Heart left ventricle (tissue), 16 donors: ENCODE measurements at places on chromosomes 7 and 10.

GRCh38 chr10:121880895-121881294 is 46.9 kb downstream of the ATE1 start:
- no peak for DNase-seq

DNA sequence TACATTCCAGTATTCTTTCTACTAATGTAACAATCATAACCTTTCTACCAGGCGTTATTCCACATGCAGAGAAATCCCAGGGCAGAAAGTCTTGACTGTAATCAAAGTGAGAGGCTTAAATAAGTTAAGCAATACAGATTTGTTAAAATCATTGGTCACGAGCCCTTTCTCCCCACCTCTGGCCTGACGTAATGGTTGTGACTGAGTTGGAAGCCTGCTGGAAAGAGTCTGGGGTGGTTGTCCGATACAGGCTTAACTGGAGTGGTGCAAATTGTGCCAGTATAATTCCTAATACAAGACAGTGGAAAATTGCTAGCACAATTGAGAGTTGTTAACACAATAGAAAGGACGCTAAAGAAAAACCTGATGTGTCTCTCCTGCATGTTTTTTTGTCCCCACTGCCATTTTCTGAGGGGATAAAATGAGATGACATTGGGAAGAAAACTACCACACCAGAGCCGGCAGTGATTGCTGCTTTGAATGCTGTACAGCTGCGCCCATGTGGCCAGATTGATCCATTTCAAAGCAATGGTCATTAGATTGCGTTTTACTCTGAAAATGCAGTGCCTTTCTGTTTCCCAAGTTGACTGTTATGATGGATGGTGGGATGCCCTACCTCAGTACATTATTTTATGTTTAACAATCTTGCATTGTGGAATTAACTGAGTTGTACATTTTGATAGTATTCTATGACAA is 190.8 kb downstream of the POU6F2 start:
- no peak for DNase-seq

- DNase-seq: peak; percentile 56
Observed at GRCh38 chr10:96719850-96720421, 378 bp downstream of the PIK3AP1 start.

- no peak for DNase-seq
Observed at GRCh38 chr7:124263232-124263827, 230.5 kb upstream of the TMEM229A start.

DNA sequence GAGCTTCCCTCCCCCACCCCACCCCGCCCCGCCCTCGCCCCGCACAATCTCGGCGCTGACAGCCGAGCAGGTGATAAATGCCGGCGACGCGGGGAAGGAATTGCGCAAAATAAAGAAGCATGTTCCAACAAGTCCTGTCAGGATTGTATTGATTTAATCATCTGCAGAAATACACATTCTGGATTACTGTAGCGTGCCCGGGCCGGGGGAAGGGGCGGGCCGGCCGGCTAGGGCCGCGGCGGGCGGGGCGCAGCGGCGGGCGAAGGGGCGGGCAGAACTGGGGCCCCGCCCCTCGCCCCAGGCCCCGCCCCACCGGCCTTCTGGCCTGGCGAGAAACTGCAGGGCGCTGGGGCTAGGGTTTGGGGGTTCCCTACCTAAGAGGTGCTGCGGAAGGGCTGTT is 88.9 kb upstream of the PAX2 start:
- DNase-seq: no peak
